ENCODE measurements at places on chromosomes 7 and 10. TPM values are rescaled to one million over a fixed set of nuclear protein-coding genes. Genes with fewer than 3 reads are reported as not detected.

The ARMC3 gene
- not detected for total RNA-seq

GRCh38 chr7:497946-498655 lies 21.5 kb downstream of the PDGFA start:
- peaks cover 4% of the 10 kb centered on the region for H3K4me1 ChIP-seq
- no peak overlapping the region for H3K27ac ChIP-seq
- no peak overlapping the region for H3K4me3 ChIP-seq

The SAMD9L gene
- 10.7 TPM for total RNA-seq

- peak overlapping the region; percentile 21 for H3K27ac ChIP-seq
- no peak for DNase-seq
- no peak overlapping the region for H3K4me3 ChIP-seq
- no peaks in the 10 kb centered on the region for H3K36me3 ChIP-seq
- no peaks in the 10 kb centered on the region for H3K4me1 ChIP-seq
Measured at GRCh38 chr10:57919864-57920263, 347.8 kb downstream of the IPMK start.

DNA sequence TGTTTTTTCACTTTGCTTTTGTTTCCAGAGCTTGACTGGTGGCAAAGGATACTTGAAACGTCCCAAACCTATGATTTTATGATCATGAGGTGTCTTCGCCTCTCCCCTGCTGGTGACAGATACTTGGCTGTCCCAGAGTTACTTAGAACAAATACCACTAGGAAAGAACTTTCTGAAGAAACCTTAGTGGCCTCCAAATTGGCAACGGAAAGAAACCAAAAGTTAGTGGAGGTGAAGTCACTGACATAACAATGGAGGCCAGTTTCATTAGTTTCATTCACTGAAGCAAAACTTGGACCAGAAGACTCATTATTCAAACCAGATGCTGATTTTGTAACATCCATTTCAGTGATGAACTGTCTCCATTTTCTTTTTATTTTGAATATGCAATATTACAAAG lies 68.6 kb downstream of the JAZF1 start:
- no peaks in the 10 kb centered on the region for H3K27me3 ChIP-seq
- H3K4me1 ChIP-seq = no peaks in the 10 kb centered on the region
- no peak overlapping the region for H3K27ac ChIP-seq

GRCh38 chr7:27175626-27176523 lies 1.8 kb upstream of the HOXA10 start:
- H3K27ac ChIP-seq = peak overlapping the region; percentile 94
- H3K4me1 ChIP-seq = peaks cover 3% of the 10 kb centered on the region
- no peaks in the 10 kb centered on the region for H3K36me3 ChIP-seq

Measured in colonic mucosa (tissue), 4 donors.